Activated CD4-positive, alpha-beta T cell treated with anti-CD3 and anti-CD28 coated beads for 1 hour (primary cell): ENCODE measurements at places on chromosomes 1 and 21.

GRCh38 chr1:84434801-84435549, 36.7 kb downstream of the DNASE2B start:
- DNase-seq = no peak

DNA sequence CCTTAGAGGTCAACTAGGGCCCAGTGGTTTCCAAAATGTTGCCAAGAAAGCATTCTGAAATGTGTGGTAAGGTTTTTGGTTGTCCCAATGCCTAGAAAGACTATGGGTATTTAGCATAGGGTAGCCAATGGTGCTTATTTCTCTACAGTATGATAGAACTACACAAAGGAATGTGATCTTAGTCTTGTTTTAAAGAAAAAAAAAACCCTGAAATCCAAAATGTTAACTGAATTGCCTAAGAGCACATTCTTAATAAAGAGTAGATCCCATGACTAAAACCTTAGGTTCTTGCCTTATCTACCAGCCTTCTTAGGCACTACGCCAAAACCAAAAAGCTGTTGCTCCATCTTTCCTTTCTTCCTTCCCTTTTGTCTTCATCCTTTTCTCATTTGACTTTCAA, 428.2 kb downstream of the MRPL39 start:
- no peak for DNase-seq

- DNase-seq = no peak
Observed at GRCh38 chr1:224828691-224829090, 100.8 kb upstream of the DNAH14 start.

DNA sequence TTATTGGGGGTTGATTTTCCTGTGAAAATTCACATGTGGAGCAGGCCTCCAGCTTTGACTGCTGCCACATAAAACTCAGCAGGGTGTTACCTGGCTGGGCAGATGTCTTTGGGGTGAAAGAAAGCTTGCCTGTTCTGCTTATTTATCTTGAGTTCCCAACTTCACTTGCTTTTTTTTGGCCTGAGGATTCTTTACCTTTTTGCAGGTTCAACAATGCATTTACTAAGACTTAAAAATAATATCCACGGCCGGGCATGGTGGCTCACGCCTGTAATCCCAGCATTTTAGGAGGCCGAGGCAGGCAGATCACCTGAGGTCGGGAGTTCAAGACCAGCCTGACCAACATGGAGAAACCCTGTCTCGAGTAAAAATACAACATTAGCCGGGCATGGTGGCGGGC, 509.1 kb downstream of the KIF26B start:
- DNase-seq = no peak

- no peak for DNase-seq
Observed at GRCh38 chr1:109777436-109777835, 13.7 kb upstream of the EPS8L3 start.

GRCh38 chr21:37155186-37155585, 82.1 kb downstream of the TTC3 start:
- no peak for DNase-seq

DNA sequence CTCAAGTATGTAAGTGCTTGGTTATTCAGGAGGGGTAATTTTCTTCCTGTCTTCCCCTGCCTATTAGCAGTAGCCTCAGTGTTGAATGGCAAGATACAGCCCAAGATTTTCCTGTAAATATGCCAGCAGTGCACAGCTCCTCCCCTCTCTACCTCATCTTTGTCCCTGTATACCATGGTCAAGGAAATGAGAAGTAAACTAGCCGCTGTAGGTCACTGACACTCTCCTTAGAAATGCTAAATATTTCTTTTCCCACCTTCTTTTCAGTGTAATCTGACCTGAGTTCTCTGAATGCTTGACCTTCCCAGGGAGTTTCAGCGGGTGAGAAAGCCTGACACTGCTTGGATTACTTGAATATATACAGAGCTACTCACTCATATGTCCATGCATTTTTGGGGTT, 84.1 kb upstream of the ZNF326 start:
- DNase-seq = no peak

- DNase-seq = no peak
Observed at GRCh38 chr1:24920533-24920925, 9.5 kb downstream of the RUNX3 start.

DNA sequence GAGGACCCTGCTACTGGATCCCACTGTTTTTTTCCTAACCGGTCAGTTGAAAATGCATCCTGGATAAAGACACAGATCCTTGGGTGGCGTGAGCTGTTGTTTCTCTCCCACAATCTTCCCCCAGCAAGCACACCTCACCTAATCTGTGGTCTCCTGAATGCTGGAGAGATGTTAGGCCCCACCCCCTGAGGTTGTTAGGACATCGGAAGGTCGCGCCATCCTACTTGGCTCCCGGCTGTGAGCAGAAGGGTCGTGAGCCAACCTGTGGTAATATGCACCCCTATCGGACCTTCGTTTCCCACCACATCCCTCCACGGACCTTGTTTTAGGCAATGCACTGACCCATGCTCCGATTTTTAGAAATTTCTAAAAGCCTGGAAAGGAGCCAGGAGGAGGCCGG, 89.9 kb upstream of the IPO9 start:
- DNase-seq = no peak

GRCh38 chr1:168480997-168481396, 62.8 kb downstream of the XCL2 start:
- DNase-seq = no peak

DNA sequence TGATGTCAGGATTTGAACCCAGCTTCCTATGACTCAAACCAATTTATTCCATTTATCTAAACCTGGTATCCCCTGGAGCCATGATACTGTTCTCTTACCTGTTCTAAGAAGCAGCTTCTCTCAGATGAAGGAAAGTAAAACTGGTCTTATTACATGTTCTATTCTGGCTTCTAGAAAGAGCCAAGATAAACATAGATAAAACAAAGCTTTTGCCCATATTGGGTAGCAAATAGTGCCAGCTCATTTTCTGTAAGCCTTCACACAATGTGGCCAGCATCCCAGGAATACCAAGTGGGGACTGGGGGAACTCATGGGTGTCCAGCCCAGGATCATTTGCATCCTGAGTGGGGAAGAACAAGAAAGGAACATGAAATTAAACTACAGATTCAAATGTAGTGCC, 53.5 kb upstream of the EPHA8 start:
- DNase-seq = no peak

GRCh38 chr1:6785728-6786505, 663 bp downstream of the CAMTA1 start:
- DNase-seq = peak; percentile 16

DNA sequence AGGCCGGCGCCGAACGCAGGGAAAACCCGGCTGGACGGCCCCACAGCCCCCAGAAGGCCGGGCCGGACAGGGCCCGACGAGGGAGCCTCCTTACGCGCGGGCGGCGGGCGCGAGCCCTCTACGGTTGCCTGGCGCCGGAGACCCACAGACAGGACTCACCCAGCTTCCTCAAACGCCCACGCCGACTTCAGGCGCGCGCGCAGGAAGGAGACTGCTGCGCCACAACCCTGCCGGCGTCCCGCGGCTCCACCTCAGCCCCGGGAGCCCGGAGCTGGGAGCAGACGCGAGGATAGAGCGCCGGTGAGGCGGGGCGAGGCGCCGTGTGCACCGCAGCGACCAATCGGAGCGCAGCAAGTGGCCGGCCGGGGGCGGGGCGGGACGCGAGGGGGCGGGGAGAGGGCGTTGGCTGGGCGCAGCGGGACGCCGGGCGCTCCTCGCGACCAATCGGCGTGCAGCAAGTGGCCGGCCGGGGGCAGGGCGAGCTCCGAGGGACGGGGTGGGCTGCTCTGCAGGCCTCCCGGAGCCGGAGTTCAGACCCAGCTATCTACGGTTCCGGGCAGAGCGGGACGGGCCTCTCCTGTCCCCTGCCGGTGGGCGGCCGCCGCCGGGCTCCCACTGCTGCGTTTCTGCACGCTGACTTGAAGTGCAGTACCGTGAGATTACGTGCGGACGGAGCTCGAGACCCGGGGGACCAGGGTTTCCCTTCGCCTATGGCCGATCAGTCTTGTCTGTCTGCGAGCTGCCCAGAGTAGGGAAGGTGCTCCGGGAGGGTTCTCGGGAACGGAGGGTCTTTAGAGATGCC, at the start of gene TMEM50B:
TSS of gene TMEM50B (minus strand) at position 296 of the 802 bp plus-strand sequence. CDS start 11,089 bp downstream, outside the sequence.
- DNase-seq = peak; percentile 91
